ENCODE measurements at places on chromosomes 11 and 22. TPM values are rescaled to one million over a fixed set of nuclear protein-coding genes. Genes with fewer than 3 reads are reported as not detected.

The RAB38 gene
- total RNA-seq = 0.13 TPM

The MS4A3 gene
- total RNA-seq = not detected

The ABTB2 gene
- 5.1 TPM for total RNA-seq

The CNTN5 gene
- total RNA-seq = not detected

The GAL gene
- total RNA-seq = not detected
